ENCODE measurements at places on chromosomes 16 and 17.

DNA sequence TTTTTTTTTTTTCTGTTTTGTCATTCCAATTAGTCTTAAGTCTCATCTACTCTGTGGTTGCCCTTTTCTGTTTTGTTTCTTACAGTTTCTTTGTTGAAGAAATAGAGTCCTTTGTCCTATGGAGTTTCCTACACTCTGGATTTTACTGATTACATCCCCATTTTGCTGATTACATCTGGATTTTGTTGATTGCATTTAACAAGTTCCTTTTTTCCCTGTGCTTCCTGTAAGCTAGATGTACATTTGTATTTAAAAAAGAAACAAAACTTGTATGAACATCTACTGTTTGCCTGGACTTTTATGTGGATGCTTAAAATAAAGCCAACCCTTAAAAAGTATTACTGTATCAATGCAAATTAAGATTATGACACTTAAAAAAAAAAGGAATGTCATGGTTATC lies 147.6 kb downstream of the CHD9 start:
- DNase-seq = no peak

- peak; percentile 65 for DNase-seq
These were observed 3.6 kb upstream of the HS3ST3B1 start for GRCh38 chr17:14297161-14297851.

GRCh38 chr16:13390093-13390985 lies 488.9 kb downstream of the SHISA9 start:
- no peak for DNase-seq

DNA sequence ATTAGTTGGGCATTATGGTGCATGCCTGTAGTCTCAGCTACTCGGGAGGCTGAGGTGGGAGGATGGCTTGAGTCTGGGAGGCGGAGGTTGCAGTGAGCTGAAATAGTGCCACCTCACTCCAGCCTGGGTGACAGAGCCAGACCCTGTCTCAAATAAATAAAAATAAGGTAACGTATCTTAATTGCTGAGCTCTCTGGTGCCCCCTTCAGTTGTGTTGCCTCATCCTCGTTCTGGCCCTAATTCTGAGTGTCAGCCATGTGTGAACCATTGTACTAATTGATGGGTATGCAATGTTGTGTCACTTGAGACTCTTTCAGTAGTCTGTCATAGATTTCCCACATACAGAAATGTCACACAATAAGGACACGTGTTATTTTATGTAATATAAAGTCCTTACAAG lies 363.1 kb upstream of the RBFOX1 start:
- DNase-seq = no peak

DNA sequence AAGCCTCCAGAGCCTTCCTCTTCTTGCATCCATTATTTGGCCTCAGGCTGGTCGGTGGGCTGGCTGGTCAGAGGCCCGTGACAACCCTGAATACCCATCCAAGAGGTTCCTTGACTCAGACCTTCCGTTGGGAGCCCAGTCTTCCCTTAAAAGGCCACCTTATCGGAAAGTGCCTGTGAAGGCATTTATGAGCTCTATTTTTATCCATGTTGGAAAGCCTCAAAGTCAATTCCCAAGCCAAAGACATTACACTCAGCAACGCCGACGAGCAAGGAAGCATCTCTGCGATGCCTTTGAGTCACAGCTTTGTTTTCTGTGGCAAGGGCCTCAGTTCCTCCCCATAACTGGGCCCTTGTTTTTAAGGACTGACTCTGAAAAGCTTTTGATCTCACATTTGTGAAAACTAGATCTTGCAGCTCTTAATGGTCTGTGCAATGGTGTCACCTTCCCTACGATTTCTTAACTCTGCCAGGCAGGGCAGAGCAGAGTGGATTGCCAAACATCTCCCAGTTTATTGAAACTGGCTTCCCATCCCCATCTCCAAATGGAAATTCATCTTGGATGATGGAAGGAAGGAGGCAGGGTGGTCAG lies 13.3 kb upstream of the SPOP start:
- DNase-seq = no peak

DNA sequence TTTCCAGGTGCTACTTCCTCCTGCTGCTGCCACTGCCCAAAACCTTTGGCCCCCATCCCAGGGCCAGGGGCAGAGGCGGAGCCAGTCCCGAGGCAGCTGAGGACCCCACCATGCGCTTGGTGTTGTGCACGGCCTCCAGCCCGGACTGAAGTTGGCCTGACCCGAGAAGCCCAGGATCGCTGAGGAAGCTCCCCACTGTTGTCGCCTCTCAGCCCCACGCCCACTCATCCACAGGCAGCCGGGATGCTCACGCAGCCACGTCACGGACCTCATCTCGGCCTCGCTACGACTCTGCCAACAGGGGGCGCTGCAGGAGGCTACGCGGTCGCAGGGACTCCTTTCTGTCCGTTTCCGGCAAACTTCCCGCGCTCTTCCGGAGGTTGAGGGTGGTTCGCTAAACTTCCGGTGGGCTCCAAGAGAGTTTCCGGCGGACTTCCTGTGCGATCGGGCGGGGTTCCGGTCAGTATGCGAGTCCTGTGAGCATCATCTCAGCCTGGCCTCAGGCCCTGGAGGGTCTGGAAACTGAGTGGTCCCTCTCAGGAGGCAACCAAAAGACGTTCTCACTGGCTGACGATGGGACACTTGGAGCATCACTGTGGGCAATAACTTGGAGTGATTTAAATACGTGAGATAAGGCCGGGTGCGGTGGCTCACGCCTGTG lies 12.4 kb downstream of the ZG16B start:
- DNase-seq = peak; percentile 92

- DNase-seq = peak; percentile 94
These were observed at the start of gene SNAI3 for GRCh38 chr16:88686439-88687253. SNAI3 (minus strand) TSS chr16:88686507; CDS start chr16:88686406, 101 bp downstream.

DNA sequence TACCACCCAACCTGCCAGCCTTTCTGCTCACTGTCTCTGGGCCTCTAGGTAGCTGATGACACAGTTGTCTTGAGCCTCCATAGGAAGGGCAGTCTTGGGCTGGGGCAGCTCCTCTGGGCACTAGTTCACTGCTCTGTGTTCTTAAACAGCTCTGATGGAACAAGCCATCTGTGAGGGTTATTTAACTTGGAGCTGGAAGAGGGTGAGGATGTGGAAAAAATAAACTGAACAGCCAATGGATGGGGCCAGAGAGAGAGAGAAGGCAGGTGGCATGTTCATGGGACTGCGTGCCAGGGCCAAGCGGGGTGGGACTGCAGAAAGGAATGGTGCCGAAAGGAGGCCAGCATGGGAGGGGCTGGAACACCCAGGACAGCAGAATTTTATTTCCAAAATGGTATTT lies 52.6 kb downstream of the HIC1 start:
- no peak for DNase-seq

DNA sequence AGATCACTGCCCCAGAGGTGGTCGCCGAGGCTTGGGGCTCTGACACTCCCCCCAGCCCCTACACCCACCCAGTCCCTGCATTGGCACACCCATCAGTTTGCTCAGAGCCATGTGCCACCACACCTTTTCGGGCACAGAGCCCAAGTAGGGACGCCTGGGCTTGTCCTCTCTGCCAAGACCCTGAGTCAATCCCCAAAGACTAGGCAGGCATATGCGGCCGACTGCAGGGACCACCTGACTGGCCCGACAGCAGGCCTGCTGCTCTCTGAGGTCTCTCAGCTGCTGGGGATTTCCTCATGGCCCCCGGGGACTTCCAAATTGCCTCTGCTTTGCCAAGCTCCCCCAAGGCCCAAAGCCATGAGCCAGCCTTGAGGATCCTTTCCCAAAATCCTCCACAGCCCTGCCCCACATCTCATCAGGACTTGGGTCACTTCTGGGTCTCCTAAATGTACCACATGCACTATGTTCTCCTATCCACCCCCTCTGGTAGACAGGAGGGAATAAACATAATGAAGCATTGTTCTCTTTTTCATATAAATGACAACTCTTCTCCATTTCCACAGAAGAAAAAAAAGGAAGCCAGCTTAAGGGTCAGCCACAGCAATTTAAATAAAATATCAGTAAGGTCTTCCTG lies 30.6 kb downstream of the MYO18A start:
- no peak for DNase-seq

DNA sequence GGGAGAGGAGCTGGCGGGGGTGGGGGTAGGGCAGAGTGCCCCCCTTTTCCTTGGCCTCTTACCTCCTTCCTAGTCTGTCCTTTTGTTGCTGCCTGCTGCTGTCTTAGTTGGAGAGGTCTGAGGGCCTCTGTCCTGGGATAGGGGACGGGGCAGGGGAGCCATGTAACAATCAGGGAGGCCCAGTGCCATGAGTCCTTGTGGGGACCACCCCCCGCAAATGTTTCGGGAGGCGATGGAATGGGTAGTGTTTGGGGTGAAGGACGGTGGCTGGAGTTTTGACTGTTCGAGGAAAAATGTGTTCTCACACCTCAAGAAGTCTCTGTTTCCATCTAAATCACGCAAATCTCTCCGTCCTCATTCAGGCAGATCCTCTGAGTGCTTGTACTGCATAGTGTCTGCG lies 99.0 kb downstream of the OR1D5 start:
- no peak for DNase-seq

GRCh38 chr17:47776330-47777197 lies 43.5 kb downstream of the TBX21 start:
- peak; percentile 26 for DNase-seq

DNA sequence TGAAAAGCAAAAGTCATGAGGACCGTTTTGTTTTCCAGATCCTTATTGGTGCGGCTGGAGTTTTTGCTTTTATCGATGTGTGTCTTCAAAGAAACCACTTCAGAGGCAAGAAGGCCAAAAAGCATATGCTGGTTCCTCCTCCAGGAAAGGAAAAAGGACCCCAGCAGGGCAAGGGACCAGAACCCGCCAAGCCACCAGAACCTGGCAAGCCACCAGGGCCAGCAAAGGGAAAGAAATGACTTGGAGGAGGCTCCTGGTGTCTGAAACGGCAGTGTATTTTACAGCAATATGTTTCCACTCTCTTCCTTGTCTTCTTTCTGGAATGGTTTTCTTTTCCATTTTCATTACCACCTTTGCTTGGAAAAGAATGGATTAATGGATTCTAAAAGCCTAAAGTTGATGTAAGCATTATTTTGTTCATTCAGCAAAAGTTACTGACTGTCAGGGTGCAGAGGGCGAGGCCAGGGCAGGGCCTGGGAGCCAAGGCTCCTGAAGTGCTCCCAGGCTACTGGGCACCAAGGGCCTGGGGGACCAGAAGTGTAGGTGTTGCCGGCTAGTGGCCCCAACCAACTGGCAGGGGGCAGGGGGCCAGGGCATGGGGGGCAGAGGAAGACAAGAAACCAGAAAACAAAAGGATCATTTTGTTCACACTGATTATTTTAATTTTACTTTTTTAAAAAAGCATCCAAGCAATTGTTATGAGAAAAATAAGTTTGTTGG lies 8.8 kb downstream of the CMTM2 start:
- no peak for DNase-seq

GRCh38 chr16:617855-618254 lies 12.9 kb upstream of the WFIKKN1 start:
- DNase-seq = no peak

- DNase-seq = no peak
These were observed 48.4 kb downstream of the AKAP1 start for GRCh38 chr17:57133486-57133885.

DNA sequence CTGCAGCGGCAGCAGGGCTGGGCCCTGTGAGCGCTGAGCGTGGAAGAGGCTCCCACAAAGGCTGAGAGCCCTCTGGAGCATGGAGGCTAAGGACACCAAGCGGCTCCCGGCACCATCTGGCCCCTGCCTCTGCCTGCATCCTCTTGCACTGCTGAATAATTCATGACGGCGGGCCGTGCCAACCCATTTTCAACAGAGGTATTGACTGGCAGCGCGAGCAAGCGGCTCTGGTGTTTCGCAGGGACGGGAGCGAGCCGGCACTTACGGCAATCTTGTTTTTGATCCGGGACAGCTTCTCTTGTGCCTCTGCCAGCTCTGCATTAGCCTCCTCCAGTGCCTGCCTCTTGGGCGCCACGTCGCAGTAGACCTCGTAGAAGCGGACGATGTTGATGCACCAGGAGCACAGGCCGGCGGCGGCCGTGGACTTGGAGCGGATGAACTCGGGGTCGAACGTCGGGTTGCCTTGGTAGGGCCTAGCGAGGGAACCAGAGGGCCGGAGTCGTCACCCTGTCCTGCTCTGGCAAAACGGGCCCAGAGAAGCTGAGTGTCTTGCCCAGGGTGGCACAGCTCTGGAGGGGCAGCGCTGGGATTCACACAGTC lies 80.4 kb downstream of the PGS1 start:
- no peak for DNase-seq

- DNase-seq = peak; percentile 54
These were observed 1.1 kb downstream of the CD300H start for GRCh38 chr17:74566132-74566753.

DNA sequence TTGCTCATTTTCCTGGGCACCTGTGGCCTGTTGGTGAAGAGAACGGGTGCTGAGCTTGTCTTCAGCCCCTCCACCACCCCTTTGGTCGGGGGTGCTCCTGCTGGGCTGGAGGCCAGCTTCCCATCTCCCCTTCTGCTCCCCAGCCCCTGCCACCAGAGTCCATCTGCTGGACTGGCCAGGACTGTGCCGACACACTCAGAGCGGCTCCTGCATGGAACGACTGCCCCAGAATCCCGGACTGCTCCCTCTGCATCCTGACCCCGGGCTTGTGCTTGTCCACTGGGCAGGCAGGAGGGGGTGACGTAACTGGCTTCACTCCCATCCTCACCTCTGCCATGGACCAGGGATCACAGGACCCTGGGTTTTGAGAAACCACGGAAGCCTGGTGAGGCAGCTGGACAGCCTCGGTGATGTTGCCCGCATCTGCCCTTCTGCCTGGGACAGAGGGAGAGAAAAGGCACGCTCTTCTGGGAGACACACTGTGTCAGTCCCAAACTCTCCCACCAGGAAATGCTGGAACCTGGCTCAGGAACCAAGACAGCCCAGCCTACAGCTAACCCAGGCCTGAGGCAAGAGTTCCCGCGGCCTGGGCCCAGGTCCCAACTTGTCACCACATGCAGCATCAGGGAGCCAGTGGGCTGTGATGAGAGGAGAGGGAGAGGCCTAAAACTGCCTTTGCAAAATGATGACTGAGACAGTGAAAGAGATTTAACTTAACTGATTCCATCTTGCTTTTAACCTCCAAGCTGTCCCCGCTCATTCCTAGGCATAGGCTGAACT lies 16.1 kb upstream of the GSDMA start:
- DNase-seq = no peak

GRCh38 chr17:72954579-72954978 lies 137.9 kb downstream of the SLC39A11 start:
- no peak for DNase-seq

DNA sequence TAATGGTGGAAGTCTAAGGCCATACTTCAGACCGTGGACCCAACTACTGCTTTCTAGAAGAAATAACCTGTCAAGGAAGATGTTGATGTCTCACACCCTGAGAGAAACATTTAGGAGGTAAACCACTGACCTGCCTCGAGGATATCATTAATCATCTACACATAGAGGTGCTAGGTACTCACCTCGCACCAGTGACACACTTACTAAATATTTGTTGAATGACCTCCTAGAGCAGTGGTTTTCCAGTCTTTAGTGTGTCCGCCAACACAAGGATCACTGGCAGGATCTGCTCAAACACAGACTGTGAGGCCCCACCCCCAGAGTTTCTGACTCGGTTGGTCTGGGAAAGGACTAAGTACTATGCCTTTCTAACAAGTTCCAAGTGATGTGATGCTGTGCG lies 197.4 kb upstream of the CACNG5 start:
- no peak for DNase-seq

GRCh38 chr17:73820686-73821448 lies 176.6 kb upstream of the SDK2 start:
- DNase-seq = no peak

Measured in activated T-cell treated with anti-CD3 and anti-CD28 coated beads, Interleukin-2, amount 50 U/mL, for 48 hours (primary cell).